ENCODE measurements at places on chromosomes 6 and 20.
A peak's percentile ranks its signal among the peaks of the same experiment; 100 is the strongest.

DNA sequence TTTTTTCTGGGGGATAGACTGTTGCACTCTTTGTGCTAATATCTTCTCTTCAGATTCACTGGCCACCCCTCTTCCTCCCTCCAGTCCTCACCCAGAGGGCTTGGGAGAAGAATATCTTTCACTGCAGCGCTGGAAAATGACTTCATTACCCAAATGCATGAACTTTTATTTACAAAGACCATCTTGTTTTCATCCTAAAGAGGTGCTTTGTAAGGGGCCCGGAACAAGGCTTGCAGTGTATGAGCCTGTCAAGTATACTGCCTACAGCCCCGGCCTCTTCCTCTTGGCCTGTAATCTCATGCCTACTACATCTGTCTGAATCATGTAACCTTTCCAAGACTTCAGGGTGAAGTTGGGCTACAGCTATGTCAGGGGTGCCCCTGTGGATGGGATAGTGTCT is 554 bp upstream of the LAMA4 start:
- no peak for DNase-seq

GRCh38 chr20:36093025-36093803 is 61.3 kb upstream of the EPB41L1 start:
- DNase-seq, result no peak

- DNase-seq, result no peak
Observed at GRCh38 chr20:16433293-16433580, 140.0 kb downstream of the KIF16B start.

DNA sequence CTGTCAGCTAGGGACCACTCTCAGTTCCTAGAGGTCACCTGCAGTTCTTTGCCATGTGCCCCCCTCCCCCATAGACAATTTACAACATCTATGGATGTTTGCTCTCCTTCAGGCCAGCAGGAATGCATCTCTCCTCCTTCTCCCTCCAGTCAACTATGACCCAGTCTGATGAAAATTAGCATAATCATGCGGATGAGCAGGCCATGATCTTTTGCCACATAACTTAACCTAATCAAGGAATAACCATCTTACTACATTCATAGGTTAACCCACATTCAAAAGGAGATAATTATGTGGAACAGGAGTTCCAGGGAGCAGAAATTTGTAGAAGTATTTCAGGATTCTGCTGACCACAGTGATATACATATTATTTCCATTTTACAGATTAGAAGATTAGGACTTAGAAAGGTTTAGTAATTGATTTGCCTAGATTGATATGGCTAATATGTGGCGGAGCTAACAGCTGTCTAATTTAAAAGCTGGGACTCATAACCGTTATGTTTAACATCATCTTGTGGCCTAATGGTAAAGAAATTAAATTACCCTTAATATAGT is 485.5 kb downstream of the PHF3 start:
- no peak for DNase-seq

DNA sequence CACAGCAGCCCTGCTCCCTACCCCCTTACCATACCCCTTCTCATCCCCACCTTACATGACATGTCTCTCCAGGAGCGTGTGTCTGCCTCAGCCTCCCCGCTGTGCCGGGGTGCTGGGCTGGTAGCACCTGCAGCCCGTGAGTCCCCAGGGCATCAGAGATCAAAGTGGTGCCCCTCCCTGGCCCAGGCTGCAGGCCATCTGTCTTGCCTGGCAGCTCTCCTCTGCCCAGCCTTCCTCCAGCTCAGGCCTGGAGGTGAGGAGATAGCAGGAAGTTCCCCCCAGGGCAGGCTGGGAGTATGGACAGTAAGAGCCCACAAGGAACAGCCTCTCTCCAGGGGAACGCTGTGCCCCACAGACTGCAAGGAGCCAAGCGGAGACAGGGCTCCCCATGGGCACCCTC is 35.3 kb downstream of the GRM4 start:
- no peak for DNase-seq

- no peak for DNase-seq
Observed at GRCh38 chr6:79584332-79584731, 46.8 kb upstream of the SH3BGRL2 start.

- no peak for DNase-seq
Observed at GRCh38 chr6:33175436-33176069, 16.7 kb downstream of the COL11A2 start.

DNA sequence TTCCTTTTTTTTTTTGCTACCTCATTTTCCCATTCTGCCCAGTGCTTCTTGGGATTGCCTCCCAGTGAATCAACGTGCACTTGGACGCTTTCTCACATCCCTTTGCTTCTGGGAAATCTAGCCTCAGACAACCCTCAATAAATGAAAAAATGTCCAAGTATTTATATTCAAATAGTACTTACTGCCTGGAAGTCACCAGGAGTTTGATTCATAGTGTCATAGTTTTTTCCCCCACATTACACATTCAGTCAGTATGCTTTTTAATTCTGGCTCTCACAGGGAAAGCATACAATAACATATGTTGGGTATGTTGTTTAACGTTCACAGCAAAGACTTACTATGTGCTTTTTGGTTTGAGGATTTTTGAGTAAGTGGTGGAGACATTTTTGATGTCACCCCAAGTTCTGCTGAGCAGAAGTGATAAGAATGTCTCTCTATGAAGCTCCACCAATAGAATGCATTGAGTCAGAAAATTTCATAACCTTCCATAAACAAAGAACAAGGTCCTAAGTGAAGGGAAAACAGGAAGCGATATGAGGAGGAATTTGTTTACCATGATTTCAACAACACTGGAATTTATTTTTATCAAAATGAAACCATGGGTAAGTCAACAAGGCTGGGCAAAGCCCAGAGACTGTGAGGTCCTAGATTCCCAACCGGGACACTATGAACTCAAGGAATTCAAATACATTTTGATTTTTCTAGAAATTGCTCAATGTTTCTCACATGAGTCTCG is 301.2 kb upstream of the BMP2 start:
- peak; percentile 11 for DNase-seq

DNA sequence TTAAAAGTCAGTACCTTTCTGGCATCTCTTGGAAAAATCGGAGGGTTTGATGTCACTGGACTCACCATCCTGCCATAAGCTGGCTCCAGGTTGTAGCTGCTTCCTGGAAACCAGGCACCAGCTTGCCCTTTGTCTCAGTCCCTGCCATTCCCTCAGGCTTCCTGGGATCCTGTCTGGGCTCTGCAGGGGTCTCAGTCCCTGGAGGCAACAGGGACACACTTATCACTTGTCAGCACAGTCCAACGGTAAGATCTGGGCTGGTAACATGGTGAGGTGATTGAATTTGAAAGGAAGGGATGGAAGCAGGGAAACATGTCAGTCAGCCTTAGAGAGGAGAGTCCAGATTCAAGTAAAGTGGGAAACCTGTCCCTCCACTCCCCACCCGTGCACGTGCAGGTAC is 147.6 kb upstream of the ECI2 start:
- no peak for DNase-seq

DNA sequence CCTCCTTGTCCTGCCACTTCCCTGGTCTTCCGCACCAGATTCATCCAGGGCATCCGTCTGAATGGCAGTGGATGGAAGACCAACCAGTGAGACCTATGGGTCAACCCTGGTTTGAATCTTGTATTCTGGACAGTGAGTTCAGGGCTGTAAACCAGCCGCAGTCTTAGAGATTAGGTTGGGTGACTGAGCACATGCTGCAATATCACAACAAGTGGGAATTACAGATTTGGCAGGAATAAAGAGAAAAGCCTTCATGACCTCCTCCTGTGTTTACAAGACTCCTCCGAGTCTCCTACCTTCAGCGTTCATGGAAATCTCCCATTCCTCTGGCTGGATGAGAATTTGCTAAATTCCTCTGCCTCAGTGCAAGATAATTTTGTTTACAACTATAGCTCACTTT is 9.9 kb downstream of the ECI2 start:
- peak; percentile 12 for DNase-seq

DNA sequence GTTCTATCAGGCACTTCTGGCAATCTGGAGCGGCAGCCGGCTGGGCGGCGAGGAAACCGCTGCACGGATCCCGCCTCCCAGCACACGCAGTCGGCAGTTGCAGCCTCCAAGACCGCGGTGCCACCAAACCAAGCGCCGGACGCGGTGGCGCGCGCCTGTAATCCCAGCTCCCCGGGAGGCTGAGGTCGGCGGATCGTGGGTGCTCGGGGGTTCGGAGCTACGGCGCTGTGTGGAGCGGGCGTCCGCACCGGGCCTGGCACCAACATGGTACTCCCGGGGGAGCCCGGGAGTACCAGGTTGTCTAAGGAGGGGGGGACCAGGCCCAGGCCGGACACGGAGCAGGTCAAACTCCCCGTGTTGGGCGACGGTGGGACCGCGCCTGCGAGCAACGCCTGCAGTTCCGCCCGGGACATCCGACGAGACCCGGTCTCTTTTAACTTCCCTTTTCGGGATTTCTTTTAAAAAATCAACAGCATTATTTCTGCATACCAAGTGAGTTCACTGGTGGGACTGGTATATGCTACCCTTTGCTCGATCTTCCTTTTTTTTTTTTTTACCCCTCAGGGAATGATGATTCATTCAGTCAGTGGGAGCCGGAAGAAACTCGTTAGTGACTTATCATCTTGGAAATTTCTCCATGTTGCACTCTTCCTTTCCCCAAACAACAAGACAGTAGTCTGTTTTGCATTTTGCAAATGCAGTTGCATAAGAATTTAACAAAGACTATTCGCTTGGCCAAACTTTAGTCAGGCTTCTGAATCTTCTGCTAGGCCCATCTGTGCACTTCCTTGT is 27.6 kb downstream of the ZNF311 start:
- DNase-seq, result peak; percentile 85

DNA sequence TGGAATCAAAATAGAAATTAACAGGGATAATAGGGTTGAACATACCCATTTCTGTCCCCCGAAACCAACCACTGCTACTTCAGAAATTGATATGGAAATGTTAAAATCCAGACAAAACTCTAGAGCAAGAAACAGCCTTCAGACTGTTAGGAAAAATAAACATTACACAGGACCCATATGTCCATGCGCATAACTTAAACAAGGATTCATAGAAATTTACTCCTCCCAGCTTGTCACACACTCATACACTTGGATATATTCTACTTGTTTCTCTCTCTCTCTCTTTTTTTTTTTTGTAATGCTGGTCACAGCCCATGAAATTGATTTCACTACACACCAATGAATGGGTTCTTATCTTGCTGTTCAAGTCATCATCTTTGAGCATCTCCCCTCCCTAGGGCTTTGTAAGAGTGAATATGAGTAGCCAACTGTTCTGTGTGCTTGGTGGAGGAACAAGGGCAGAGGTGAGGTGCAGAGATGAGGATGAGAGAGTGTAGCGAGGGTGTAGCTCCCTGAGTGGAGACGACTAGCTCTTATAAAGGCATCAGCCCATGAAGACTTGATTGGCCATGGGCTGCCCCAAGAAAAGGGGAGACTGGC is 61.8 kb upstream of the MLN start:
- DNase-seq, result no peak

GRCh38 chr20:3653921-3654320 is 9.3 kb downstream of the GFRA4 start:
- no peak for DNase-seq

DNA sequence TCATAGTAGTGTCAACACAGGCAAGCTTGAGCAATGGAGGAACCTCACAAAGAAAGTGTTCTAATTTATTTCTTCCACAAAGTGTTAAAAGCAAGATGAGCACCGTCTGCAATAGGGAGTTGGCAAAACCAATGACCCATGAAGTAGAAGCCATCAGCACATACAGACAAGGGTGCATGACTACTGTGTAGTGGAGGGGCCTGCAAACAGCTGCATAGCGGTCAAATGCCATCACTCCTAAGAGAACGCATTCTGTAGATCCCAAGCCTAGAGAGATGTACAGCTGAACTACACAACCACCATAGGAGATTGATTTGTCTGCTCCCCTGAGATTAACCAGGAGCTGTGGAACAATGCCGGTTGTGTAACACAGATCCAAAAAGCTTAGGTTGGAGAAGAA is 26.8 kb upstream of the ZNF165 start:
- no peak for DNase-seq

DNA sequence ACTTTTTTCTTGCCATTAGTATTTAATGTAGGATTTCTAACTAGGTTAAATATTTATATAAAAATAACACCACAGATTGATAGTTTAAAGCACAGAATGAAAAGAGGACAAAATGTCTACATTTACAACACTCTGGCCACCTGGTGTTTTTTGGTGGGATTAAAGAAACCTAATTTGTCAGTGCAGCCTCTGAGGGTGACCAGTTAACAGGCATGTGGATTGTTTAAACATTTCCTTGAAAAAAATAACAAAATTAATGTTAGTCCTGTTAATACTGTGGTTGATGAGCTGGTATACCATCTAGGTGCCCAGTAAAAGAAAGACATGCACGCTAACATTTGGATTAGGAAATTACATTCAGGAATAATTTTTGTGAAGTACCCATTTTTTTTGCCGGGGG is 8.8 kb downstream of the SLC9A8 start:
- DNase-seq, result no peak

- no peak for DNase-seq
Observed at GRCh38 chr6:1586256-1586655, 23.5 kb upstream of the FOXC1 start.

- no peak for DNase-seq
Observed at GRCh38 chr20:1060985-1061384, 57.4 kb upstream of the PSMF1 start.

GRCh38 chr20:42604998-42605956 is 584.4 kb downstream of the PTPRT start:
- no peak for DNase-seq

DNA sequence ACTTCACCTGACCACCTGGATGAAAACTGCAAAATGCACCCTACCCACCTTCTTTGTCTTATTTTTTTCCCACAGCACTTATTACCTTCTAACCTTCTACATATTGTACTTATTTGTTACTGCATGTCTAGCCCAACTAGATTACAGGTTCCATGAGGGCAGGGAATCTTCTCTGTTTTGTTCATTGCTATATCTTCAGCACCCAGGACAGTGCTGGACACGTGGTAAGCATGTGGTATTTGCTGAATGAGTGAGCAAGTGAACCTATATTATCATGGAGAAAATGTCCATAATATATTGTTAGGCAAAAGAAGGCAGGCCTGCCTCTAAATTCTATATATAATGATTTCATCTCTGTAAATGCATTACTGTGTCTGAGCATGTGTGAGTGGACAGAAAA is 107.0 kb downstream of the TRERF1 start:
- DNase-seq, result no peak

- no peak for DNase-seq
Observed at GRCh38 chr20:3093861-3094361, 9.4 kb upstream of the AVP start.

DNA sequence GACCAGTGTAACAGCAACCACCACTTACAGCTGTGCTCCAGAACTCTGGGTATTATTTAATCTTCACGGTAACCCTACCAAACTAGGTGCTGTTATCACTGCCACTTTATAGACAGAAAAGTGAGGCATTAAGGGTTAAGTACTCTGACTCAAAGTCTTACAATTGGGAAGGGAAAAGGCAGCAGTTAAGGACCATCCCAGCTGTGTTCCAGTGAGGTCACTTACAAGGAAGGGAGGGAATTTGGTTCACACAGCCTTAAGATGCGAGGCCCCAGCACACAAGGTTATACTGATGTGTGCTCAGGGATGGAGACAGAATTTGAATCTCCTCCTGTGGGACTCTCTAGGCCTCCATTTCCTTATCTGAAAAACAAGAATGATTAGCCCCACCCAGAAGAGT is 46.7 kb downstream of the TRERF1 start:
- peak; percentile 67 for DNase-seq

Measured in fibroblast of skin of right biceps (primary cell).